HCEC 1CT (cell line): ENCODE measurements at places on chromosomes 7 and 10.

- no peak for DNase-seq
Measured at GRCh38 chr7:112855227-112855626, 65.0 kb upstream of the TMEM168 start.

DNA sequence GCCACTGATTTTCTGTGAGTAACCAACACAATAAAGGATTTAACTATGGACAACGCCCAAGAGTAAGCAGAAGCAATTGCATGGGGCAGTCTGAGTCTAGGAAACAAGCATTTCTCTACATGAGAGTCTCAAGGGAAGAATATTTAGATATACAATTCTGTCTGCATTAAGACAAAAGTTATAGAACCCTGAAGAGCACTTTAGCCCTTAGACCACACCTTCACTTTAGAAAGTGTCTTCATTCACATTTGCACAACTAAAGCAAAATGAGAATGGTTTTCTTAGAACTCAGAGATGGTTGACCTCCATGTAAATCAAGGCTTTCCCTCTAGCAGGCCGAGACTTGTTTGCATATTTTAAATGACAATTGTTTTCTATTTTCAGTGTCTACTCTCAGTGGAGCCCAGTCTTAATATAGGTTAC, 25.5 kb upstream of the TRIM24 start:
- DNase-seq: no peak

DNA sequence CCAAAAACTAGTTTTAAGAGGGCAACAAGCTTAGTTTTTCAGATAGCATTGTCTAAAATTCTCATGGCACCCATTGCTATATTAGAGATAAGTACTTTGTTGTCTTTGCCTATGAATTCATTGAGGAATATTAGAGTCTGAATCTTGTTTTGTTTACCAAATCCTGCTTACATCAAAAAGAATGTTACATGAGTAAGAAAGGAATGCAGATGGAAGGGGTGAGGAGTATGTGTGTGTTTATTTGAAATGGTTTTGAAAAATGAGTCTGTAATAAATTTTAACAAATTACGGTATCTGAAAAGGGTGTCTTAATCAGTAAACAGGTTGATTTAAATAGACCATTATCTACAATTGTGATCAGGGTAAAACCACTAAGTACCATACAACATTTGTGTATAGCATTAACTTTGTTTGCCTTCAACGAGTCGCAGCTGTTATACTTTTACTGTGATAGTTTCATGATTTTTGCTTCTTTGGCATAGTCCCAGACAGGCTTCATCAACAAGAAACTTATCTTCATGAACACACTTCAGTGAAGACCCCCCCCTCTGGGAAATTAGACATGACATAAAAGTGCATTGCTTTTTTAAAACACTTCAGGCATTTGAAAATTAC, 1183.9 kb upstream of the C7orf33 start:
- DNase-seq: peak; percentile 71

DNA sequence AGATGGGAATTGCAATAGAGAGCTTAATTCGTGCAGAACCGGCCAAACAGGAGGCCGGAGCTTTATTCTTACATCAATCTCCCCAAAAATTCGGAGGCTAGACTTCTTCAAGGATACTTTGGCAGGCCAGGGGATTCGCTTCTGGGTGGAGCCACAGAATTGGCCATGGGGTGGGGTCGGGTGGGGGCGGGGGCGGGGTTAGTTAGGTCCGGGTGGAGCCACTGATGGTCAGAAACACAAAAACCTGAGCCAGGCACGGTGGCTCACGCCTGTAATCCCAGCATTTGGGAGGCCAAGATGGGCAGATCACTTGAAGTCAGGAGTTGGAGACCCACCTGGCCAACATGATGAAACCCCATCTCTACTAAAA, 87.5 kb downstream of the SEPTIN14 start:
- DNase-seq: no peak

- DNase-seq: peak; percentile 20
Measured at GRCh38 chr10:99523251-99523773, 9.4 kb upstream of the NKX2-3 start.

DNA sequence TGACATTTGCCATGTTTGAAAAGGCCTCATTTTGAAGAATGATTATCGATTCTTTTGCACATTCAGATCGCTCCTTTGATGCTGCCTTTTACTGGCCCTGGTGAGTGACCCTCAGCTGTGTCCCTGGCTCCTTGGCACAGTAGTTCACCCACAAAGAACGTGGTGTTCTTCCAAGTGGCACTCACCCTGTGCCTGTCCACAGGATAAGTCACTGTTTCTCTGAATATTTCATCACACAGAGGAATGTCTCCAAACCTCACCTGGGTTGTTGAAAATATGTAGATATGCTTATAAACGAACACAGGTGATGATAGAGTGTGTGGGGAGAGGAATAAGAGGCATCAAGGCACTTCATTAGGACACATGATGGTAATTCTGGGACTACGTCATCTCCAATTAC, 810.7 kb downstream of the CCSER2 start:
- no peak for DNase-seq

- peak; percentile 12 for DNase-seq
Measured at GRCh38 chr10:80542053-80542452, 4.4 kb downstream of the SH2D4B start.

DNA sequence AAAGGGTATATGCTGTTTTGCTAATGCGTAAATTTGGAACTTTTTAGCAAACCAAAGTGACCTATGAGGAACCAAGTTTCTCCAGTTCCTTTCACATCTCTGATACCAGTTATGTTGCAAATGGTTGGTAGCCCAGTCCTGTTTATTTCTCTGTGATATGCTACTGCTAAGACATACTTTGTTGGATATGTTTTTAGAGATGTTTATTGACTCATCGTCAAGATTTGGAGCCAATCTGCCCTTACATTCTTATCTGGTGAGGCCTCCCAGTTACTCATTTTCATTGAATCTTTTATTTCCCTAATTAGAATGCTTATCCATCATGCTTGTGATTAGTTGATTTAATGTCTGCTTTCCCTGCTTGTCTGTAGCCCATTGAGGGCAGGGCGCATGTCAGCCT, 58.9 kb downstream of the LRGUK start:
- DNase-seq: peak; percentile 85
